ENCODE measurements at places on chromosomes 4 and X. TPM values are rescaled to one million over a fixed set of nuclear protein-coding genes. Genes with fewer than 3 reads are reported as not detected.
A peak's percentile ranks its signal among the peaks of the same experiment; 100 is the strongest.

DNA sequence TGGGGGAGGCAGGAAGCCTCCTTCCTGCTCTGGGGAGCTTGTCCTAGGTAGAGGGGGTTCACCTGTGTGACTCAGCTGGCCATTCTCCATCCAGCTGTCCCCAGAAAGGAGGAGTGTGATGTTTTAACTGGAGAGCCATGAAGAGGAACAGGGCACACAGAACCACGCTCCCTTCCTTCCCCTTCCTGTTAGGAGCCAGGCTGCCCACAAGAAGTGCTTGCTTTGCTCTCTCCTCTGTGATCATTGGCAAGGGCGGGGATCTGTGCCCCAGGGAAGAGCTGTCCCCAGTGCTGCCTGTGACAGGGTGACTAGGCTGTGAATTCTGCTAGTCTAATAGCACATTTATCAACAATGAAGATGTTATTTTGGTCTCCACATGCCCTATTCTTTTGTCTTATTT is 169.6 kb upstream of the GATB start:
- DNase-seq = no peak

- DNase-seq = no peak
Measured at GRCh38 chr4:23991444-23991843, 101.6 kb upstream of the PPARGC1A start.

- no peak for DNase-seq
Measured at GRCh38 chr4:1463927-1464540, 57.8 kb upstream of the NKX1-1 start.

- peak; percentile 57 for DNase-seq
Measured at GRCh38 chr4:185839194-185839712, 27.3 kb upstream of the SORBS2 start.

GRCh38 chr4:164847967-164848649 is 28.9 kb upstream of the APELA start:
- DNase-seq = no peak

DNA sequence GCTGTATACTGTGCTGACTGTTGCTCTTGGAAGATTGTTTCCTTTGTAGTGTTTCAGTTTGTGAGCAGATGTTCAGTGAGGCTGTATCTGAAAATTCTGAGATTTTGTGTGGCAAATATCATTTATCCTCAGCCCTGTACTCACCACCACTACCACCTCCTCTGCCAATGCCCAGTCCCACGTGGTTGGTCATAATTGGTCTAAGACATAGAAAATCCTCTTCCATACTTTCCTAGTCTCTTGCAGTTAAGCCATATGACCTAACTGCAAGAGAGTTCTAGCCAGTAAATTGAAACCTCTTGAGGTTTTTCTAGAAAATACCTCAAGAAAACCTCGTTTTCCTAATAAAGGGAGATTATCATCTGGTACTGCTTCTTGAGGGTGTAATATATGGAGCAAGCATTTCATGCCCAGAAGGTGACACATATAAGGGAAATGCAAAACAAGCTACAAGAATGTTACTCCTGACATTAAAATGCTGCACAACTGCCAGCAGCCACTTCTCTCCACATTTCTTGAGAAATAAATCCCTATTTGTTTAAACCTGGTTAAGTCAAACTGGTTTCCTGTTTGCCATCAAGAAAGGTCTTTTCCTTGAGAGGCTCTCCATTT is 32.8 kb downstream of the ABCE1 start:
- no peak for DNase-seq

GC gene
- total RNA-seq = not detected

CXCL3 gene
- 20.8 TPM for total RNA-seq

GRCh38 chr4:45099471-45099870 is 373.1 kb upstream of the GNPDA2 start:
- no peak for DNase-seq

FOXO4 gene
- total RNA-seq = 32.5 TPM

- no peak for DNase-seq
Measured at GRCh38 chrX:133380711-133381619, 34.3 kb downstream of the GPC4 start.

- no peak for DNase-seq
Measured at GRCh38 chr4:94636004-94636403, 121.8 kb upstream of the BMPR1B start.

DNA sequence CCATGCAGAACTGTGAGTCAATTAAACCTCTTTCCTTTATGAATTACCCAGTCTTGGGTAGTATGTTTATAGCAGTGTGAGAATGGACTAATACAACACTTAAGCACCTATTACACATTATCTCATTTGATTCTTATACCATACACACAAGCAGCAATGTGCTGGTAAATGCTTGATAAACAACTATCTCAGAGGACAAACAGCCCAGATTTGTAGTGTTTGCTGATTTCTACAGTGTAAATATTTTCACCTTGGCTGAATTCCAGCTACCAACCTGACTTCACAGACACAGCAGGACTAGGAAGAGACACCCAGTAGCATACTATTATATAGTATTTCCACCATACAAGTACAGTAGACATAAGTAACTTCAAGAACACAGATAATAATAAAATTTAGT is 406.5 kb upstream of the CNKSR2 start:
- DNase-seq = no peak

GRCh38 chr4:80685214-80685613 is 345.3 kb upstream of the BMP3 start:
- no peak for DNase-seq

GRCh38 chr4:119084513-119084912 is 51.1 kb upstream of the MYOZ2 start:
- no peak for DNase-seq

DNA sequence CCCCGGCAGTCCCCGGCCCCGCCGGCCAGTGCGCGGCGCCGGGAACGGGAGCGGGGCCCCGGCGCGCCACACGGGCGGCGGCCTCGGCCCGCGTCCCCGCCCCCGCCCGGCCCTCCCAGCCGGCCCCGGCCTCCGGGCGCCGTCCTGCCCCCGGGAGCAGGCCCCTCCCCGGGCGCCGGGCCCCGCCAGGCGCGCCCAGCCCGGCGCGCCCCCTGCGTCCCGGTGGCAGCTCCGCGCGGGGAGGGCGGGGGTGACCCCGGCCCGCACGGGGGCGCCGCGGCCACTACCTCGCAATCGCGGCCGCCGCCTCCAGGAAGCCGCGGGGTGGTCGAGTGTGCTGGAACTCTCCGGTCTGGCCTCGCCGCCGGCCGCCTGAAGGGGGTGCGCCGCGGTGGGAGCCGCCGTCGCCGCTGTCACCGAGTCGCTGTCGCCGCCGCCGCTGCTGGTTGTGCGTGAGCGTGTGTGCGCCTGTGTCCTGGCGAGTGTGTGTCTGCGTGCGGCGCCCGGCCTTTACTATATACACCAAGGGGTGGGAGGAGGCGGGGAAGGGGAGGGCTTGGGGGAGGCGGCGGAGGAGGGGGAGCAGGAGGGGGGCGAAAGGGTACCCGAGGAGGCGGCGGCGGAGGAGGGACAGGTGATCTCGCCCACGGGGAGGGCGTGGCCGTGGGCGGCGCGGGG is at the start of gene RAI2:
RAI2 (minus strand) TSS at position 488 of the 678 bp plus-strand sequence. CDS start 59,288 bp downstream, outside the sequence.
- peak; percentile 17 for DNase-seq

POU3F4 gene
- not detected for total RNA-seq

- DNase-seq = no peak
Measured at GRCh38 chrX:97389761-97390192, 506.1 kb downstream of the RPA4 start.

RTL3 gene
- total RNA-seq = not detected

PNPLA4 gene
- total RNA-seq = 31.0 TPM

DNA sequence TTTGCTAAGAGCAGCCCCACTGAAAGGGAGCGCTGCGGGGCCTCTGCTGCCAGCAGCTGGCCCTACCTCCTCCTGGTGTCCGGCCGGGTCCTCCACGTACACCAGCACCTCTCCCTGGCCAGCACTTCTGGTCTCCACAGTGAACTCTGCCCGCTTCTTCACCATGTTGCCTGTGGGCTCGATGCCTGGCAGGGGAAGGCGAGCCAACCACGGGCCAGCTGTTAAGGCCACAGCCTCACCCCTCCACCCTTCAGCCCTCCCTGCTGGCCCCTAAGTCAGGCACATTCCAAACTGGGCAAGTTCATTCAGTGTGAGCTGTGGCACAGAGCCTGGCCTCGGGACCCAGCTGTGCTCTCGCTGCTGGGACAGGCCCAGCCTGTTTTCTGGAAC is 7.8 kb downstream of the FLNA start:
- no peak for DNase-seq

DNA sequence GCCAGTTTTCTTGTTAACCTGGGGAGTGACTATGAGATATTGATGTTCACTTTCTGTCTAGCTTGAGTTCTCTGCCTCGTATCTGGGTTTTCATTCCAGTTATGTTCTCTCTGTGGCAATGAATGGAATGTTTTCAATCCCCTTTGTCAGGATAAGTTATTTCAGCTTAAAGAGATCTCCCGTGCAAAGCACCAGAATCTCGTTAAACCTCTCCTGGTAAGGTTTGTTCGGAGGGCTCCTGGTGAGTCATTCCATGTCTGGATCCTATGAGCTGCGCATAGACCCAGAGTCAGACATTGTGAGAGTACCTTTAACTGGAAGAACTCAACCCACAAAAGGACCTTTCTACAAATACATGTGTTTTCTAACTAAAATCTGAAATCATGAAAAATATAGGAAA is 51.0 kb downstream of the KDR start:
- no peak for DNase-seq

DNA sequence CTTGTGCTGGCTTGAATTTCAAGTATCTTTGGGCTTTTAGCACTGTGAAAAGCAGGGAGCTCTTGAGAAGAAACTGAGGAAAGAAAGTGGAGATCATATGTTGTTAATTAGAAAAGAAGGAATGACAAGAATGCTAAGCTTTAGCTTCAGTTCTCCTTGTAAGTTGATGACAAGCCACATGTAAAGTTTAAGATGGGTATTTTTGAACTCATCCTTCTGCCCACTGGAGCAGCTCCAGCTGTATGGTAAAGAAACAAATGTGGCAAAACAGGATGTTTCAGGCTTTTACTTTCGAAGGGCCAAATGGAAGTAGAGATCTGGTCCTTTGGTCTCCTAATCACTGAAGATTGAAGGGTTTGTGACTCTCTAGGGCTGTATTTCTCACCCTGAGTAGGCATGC is 137.8 kb downstream of the GUCY2F start:
- DNase-seq = no peak

GRCh38 chr4:98293104-98293887 is 32.1 kb downstream of the RAP1GDS1 start:
- DNase-seq = no peak

CXCL8 gene
- 1.9 TPM for total RNA-seq

- no peak for DNase-seq
Measured at GRCh38 chr4:10582059-10582686, 102.4 kb downstream of the CLNK start.

- no peak for DNase-seq
Measured at GRCh38 chr4:25953740-25954139, 39.7 kb downstream of the SMIM20 start.

DNA sequence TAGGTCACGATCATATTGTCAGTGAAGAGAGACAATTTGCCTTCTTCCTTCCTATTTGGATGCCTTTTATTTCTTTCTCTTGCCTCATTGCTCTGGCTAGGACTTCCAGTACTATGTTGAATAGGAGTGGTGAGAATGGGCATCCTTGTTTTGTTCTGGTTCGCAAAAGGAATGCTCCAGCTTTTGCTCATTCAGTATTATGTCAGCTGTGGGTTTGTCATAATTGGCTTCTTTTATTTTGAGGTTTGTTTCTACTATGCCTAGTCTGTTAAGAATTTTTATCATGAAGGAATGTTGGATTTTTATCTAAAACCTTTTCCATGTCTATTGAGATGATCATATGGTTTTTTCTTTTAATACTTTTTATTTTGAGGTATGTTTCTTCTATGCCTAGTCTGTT is 152.3 kb upstream of the MAD2L1 start:
- no peak for DNase-seq

DNA sequence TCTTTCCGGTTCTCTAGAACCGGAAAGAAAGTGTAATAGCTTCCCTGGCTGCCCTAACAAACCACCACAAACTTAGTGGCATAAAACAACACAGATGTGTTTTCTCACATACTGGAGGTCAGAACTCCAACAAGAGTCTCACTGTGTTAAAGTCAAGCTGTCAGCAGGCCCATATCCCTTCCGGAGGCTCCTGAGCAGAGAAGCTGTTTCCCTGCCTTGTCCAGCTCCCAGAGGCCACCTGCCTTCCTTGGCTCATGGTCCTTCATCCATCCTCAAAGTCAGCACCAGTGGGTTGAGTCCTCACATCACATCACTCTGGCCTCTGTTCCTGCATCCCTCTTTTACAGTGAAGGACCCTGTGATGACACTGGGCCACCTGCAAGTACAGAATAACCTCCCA is 49.8 kb upstream of the HMX1 start:
- DNase-seq = no peak

GRCh38 chr4:142550965-142551364 is 295.1 kb downstream of the INPP4B start:
- no peak for DNase-seq

DNA sequence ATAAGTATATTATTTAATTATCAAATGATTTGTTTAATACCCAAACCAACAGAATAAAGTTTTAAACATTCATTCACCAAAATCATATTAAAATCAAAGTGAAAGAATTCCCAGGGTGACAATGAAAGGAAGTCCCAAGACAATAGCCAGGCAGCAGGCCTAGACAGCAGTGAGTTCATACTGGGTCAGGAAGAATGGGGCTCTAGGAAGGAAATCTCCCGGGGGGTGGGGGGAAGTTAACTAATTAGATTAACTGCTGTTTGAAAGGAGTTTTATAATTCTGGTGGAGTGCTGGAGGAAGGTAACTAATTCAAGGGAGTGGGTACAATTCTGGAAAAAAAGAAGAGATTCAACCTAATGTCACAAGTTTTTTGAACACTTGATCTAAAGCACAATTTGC is 104.1 kb downstream of the ZAR1 start:
- DNase-seq = no peak

DNA sequence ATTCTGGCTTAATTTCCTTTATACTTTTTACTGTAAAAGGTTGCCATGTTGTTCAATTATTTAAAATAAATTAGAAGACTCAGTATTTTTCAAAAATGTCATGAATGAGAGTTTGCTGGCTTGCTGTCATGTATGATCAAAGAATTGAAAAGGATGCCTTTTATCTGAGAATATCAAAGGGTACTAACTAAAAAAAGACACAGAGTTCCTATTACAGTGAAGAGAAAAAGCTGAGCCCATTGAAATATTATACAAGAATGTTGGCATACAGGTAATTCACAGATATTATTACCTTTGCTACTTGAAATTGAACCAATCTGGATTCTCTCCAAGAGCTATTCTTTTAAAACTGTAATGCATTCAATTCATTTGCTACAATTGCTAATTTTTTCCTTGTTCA is 200.0 kb downstream of the PPP3CA start:
- no peak for DNase-seq

DNA sequence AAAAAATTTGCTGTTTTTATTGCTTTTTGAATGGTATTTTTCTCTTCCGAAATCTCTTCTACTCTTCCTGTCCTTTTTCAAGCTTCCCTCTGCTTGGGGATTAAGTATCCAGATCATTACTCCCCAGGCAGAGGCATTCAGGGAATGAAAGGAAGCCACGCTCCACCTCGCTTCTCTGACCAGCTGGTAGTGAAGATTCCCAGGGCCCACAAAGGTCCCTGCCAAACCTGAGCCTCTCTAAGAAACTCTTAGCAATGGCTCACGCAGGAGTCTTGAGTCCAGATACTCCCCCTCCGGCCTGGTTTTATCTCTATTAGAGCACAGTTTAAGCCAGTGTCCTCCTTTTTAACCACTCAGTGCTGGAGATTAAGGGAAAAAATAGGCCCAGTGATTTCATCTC is 51.4 kb upstream of the SOD3 start:
- DNase-seq = no peak

RAB33A gene
- not detected for total RNA-seq
